ENCODE measurements at places on chromosomes 5 and 9. TPM values are rescaled to one million over a fixed set of nuclear protein-coding genes. Genes with fewer than 3 reads are reported as not detected.

The ITK gene
- not detected for total RNA-seq

The SPATA31D4 gene
- not detected for total RNA-seq

The OR13C3 gene
- total RNA-seq = not detected

The GMCL2 gene
- not detected for total RNA-seq

The HSPB3 gene
- total RNA-seq = not detected

The RAD1 gene
- total RNA-seq = 17.1 TPM

The PCDHGB4 gene
- total RNA-seq = 10.8 TPM

All from osteocyte (in vitro differentiated cells).